WERI-Rb-1 (cell line): ENCODE measurements at places on chromosomes 13 and 19.

DNA sequence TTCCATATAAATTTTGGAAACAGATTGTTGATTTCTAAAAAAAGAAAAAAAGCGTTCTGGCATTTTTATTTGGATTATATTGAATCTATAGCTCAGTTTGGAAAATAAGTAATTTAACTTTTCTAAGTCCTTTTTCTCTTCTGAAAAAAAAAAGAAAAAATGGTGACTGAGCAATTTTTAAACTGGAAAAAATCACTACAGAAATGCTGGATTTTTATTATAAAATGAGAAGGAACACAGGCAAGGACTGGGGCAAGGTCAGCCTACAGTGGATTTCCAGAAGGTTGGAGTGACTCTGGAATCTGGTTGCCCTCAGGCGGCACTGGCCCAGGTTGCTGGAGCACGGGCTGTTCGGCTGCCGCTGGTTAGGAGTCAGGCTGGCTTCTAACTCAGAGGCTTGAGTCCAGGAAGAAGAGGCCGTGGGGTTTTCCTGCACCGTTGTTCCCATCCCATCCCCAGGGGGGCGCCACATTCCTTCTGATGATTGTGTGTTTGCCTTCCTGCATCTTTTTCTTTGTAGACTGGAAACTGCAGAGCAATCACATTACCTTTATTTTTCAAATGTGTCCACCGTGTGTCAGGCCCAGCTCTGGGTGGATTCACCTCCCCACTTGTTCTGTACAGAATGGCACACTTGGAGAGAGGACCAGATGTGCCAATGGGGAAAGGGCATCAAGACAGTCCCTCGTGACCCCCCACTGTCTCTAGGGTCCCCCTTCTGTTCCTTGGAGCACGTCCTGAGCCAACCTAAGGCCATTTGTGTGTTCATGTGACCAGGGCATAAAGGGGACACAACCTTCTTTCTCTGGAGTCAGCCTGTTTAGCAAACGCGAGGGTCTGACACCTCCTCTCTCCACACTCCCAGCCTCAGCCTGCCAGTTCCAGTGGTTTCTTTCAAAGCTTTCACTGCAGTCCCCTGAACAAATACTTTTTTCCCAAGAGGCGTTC, 44.5 kb upstream of the GTF3A start:
- peak; percentile 80 for DNase-seq

DNA sequence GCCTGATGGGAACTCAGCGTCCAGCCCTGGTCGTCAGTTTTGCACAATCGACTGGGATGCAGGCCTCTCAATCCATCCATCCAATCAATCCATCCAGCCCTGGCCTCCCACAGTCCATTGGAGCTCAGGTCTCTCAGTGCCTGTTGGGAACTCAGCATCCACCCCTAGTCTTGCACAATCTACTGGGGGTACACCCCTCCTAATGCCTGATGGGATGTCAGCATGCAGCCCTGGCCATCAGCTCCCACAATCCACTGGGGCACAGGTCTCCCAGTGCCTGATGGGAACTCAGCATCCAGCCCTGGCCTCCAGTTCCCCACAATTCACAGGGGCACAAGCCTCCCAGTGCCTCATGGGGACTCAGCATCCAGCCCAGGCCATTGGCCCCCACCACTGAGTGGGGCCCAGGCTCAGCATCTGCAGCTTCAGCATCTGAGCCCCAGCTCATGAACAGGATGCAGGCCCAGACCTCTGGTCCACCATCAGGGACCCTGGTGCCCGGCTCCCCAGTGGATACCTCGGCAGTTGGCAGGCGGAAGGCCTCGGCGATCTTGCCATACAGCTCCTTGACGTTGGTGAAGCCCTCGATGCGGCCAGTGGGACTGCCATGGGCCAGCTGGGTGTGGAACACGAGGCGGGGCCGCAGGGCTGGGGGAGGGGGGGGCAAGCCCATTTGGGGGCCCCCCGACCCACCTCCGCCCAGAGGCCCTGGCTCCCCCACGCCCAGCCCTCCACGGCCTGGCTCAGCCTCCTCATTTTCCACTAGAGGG, 7.2 kb upstream of the PTGER1 start:
- DNase-seq, result no peak

DNA sequence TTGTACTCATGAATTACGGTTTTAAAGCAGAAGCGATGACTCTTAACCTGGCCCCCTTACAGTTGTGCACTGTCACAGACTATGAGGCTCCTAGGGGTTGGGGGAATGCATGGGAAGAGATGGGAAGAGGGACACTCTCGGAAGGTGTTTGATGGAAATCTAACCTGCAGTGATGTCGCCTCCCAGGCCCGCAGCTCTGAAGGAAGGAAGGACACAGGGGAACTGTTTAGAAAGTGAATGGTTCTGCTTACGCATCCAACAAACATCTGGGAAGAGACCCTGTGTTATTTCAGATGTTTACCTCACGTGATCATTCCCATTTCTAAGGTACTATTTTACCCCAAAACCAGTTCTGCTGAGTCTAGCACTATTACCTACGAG, 48.0 kb upstream of the SLC7A9 start:
- no peak for DNase-seq

DNA sequence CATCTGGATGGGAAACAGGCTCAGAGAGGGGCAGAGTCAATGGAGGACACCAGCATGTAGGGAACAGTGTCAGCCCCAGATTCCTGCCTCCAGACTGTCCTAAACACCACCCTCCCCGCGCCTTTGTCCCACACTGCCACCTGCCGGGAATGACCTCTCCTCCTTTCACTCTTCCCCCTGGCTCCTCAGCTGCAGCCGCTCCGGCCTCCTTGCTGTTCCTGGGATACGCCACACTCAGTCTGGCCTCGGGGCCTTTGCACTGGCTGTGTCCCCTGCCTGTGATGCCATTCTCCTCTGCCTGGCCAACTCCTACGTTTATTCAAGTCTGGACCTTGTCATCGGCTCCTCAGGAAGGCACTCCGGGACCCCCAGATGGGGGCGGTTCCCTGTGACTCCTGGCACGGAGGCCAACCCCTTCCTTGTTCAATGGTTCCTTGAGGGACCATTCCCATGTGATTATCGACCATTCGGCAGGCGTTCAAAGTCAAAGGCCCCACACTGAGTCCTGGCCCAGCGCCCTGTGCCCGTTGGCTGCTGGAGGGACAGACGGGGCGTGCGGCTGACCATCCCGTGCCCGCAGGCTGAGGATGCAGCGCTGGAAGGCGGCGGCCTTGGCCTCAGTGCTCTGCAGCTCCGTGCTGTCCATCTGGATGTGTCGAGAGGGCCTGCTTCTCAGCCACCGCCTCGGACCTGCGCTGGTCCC, 15.8 kb downstream of the FUT6 start:
- no peak for DNase-seq

GRCh38 chr13:64154514-64154913, 2738.9 kb upstream of the PCDH20 start:
- no peak for DNase-seq

GRCh38 chr19:18684642-18684993, 1.1 kb downstream of the CRTC1 start:
- no peak for DNase-seq

DNA sequence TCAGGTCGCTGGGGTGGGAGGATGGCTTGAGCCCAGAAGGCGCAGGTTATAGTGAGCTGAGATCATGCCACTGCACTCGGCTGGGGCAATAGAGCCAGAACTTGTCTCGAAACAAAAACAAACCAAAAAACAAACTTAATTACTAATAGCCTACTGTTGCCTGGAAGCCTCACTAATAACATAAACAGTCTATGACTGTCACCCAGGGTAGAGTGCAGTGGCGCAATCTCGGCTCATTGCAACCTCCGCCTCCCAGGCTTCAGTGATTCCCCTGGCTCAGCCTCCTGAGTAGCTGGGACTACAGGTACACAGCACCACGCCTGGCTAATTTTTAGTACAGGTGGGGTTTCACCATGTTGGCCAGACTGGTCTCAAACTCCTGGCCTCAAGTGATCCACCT, 18.0 kb downstream of the CATSPERD start:
- no peak for DNase-seq

DNA sequence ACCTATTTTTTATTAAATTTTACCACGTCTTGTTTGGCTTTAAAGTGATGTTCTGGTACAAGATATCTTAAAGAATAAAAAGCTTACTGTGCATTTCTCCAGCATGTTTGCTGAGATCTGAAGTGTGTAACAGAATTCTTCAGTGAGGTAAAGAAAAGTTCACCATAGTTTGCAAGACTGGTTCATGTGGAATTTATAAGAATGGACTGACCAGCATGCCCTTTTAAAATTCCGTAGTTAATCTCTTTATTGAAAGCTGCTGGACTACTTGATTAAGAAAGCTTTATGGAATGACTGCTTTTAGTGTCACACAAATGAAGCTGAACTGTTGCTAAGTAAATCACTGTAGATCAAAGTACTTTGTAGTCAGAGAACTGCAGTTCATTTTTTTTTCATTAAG, 119.2 kb downstream of the GPC6 start:
- DNase-seq, result no peak

DNA sequence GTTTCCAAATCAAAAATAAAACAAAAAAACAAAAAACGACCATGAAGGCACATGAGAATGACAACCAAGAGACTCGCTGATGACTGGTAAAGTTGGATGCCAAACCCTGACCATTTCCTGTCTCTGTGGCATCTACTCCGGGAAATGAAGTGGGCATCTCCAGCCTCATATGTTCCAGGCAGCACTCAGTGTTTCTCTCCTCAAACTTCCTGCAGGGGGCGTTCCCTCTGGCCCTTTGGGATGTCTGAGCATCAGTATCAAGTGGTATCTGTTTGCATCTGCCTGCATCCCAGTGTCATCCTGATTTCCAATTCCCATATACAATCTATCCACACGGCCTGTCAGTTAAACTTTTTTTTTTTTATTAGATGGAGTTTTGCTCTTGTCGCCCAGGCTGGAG, 9.8 kb upstream of the SIGLEC12 start:
- peak; percentile 17 for DNase-seq

GRCh38 chr19:11735375-11735774, 3.4 kb downstream of the ZNF823 start:
- DNase-seq, result no peak

DNA sequence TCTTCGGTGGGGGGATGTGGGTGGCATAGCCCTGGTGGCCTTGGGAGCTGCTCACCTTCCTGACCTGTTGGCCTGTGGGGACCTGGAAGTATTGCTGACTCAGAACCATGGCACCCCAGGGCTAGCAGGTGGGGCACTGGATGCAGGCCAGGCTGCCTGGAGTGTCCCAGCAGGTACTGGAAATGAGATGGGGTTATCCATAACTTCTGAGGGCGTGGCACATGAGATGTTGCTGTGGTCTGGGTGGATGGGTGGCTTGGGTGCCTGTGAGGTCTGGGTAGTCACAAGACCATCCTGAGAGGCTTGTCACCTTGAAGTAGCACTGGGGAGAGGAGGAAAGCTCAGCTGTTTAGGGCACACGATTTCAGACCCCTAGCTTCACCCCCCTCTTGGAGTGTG, 636 bp upstream of the RNF225 start:
- no peak for DNase-seq

DNA sequence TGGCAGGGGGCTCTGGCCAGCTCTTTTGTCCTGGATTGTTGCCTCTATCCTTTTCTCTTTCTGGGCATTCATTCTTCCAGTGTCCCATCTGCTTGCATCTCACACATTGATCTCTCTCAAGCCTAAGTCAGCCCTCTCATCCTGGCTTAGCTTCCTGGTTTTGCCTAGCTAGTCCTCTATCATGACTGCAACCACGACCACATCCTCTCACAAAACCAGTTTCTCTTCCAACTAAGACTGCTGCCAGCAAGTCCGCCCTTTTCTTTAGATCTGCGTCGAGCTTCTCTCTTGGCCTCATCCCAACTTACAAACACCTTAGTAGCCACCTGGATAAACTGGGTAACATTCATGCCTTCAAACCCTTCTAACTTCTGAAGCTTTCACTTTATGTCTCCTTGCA, 212.2 kb upstream of the HTR2A start:
- no peak for DNase-seq

DNA sequence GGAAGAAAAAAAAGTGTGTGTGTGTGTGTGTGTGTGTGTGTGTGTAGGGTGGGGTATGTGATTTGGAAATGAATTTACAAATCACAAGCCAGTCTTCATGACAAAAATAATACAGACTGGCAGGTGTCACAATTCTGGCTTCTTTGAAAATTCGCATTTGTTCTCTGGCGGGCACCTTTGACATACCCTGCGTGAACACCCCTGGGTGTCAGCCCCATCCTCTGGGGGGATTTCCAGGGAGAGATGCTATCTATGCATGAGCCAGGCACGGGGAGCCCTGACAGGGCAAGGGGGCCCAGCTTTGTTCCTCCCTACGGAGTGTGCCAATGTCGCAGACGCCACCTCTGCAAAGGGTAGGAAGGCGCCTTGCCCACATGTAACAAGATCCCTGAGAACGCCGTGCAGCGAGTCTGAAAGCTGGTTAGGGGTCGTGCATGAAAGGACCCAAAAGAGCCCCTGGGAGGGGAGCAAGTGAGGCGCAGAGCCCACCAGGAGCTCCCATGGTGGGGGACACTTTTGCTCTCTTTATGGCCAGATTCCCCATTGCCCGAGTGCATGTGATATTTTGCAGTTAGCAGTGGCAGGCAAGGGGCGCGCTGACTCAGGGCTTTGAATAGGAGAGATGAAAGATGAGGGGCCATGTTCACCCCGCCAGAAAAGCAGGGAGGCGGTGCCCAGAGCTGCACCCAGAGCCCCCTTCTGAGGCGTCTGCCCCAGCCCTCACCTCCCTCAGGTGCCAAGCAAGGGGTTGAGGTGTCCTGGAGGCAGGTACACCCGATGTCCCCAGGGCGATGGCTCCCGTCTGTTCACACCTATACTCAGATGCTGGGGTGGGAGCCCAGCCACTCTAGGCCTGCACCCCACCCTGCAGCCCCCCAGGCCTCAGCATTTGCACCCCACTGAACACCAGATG, 45.3 kb downstream of the KLF2 start:
- no peak for DNase-seq

DNA sequence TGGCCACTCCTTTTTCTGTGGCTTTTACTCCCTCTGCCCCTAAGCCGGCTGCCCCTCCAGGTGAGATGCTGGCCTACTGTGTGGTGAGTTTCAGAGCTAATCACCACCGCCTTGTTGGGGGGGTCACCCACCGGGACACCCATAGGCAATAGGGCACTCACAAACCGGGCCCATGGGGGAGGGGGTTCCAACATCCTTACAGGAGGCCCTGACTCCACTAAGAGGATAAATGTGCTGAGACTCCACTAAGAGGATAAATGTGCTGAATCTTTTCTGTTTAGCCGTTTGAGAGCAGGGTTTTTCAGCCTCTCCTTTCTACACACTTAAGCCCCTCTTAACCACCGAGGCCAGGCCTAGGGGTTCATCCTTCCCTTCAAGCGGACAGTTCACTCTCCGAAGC, 73.7 kb downstream of the SLC15A1 start:
- DNase-seq, result peak; percentile 94

- DNase-seq, result no peak
Observed at GRCh38 chr19:31073485-31074198, 275.6 kb downstream of the TSHZ3 start.

DNA sequence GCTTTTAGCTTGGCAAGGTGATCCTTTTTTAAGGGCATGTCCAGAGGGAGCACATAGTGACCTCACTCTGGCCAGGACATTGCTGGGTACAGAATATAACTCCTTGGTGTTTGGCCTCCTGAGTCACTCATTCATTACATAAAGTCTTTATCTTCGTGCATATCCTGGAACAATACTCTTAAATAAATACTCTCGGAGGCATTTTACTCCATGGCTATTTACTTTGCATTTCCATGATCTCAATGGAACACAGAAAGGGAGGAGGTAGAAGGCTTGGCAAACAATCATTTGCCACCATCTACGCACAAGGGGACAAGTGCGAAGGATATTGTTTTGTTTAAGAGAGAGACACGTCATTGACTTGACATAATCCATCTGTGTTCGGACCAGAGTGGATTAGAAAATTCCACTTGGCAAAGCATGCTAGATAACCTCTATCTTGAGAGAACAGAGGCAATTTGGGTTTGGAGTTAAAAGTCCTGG, 210.0 kb downstream of the IRS2 start:
- no peak for DNase-seq
